ENCODE measurements at places on chromosomes 12 and 14. TPM values are rescaled to one million over a fixed set of nuclear protein-coding genes. Genes with fewer than 3 reads are reported as not detected.
A peak's percentile ranks its signal among the peaks of the same experiment; 100 is the strongest.

DNA sequence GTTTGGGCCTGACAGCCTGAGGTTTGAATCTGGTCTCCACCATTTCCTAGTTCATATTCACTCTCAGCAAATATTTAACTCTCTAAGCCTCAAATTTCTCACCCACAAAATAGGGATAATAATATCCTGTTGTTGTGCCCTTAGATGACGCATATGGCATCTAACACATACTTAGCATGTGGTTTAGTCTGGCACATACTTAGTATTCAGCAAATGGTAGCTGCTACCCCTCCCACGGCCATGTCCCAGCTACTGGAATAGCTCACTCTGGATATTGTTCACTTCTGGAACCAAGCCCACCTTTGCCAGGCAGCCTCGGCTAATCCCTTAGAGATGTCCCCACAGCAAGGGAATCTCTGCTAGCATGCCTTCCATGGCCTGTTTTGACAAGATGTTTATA is 53.3 kb downstream of the BICD1 start:
- no peaks in the 10 kb centered on the region for H3K27me3 ChIP-seq
- no peaks in the 10 kb centered on the region for H3K4me1 ChIP-seq
- H3K27ac ChIP-seq = no peak overlapping the region
- no peak for DNase-seq
- H3K4me3 ChIP-seq = no peak overlapping the region

GRCh38 chr14:64080452-64080851 is 213.7 kb downstream of the ESR2 start:
- no peaks in the 10 kb centered on the region for H3K36me3 ChIP-seq
- no peak overlapping the region for H3K27ac ChIP-seq
- no peaks in the 10 kb centered on the region for H3K27me3 ChIP-seq
- H3K4me3 ChIP-seq = no peak overlapping the region
- no peak for DNase-seq

DNA sequence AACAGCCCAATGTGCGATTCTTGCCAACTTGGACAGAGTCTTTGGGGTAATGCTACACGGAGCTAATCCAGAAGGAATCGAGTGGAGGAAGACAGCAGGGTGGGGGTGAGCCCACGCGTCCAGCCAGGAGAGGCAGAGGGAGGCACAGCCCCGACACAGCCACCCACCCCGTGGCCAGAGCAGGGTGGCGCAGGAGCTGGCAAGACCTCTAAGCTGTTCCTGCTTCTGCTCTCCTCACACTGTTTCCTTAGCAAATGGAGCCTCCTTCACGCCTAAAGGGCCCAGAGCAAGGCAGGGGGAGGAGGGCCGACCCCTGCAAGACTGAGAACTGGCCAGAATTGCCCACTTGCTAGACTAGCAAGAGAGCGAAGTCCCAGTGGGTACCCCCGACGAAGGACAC is 91.5 kb downstream of the FBXL14 start:
- no peaks in the 10 kb centered on the region for H3K36me3 ChIP-seq
- H3K4me1 ChIP-seq = peaks cover 4% of the 10 kb centered on the region
- H3K27me3 ChIP-seq = peaks cover 7% of the 10 kb centered on the region
- H3K4me3 ChIP-seq = no peak overlapping the region
- H3K27ac ChIP-seq = no peak overlapping the region
- DNase-seq = no peak

- H3K36me3 ChIP-seq = no peaks in the 10 kb centered on the region
- DNase-seq = no peak
- peak overlapping the region; percentile 95 for H3K27ac ChIP-seq
Observed at GRCh38 chr12:19128485-19128884, 1.0 kb upstream of the PLEKHA5 start.

Gene TNFAIP2
- total RNA-seq = 63.2 TPM

Gene ESPL1
- total RNA-seq = 3.1 TPM

DNA sequence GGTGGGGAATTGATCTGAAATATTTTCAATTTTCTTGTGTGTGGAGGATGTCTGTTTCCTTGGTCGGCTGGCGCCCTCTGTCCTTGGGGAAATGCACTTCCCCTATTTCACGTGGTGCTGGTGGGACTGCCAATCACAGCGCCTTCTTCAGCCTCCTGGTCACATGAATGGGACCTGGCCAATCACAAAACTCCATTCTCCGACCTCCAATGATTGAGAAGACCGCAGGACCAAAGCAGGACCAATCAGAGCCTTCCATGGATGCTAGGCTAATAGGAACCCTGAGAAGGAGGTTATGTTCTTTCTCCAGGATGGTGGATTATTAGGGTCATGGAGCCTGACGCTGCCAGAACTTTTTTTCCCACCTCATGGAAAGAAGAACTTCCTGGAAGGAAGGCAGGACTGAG is 188.7 kb downstream of the TTC8 start:
- H3K27ac ChIP-seq = no peak overlapping the region
- DNase-seq = no peak
- no peaks in the 10 kb centered on the region for H3K4me1 ChIP-seq
- H3K27me3 ChIP-seq = no peaks in the 10 kb centered on the region
- H3K36me3 ChIP-seq = no peaks in the 10 kb centered on the region
- H3K4me3 ChIP-seq = no peak overlapping the region

Gene ACAD10
- 38.8 TPM for total RNA-seq

- H3K4me1 ChIP-seq = no peaks in the 10 kb centered on the region
- no peak overlapping the region for H3K27ac ChIP-seq
- no peak overlapping the region for H3K4me3 ChIP-seq
- H3K27me3 ChIP-seq = no peaks in the 10 kb centered on the region
- DNase-seq = no peak
Observed at GRCh38 chr12:27911397-27911796, 61.1 kb downstream of the PTHLH start.

Gene NTF3
- total RNA-seq = 0.79 TPM

Gene ISCU
- total RNA-seq = 630 TPM

DNA sequence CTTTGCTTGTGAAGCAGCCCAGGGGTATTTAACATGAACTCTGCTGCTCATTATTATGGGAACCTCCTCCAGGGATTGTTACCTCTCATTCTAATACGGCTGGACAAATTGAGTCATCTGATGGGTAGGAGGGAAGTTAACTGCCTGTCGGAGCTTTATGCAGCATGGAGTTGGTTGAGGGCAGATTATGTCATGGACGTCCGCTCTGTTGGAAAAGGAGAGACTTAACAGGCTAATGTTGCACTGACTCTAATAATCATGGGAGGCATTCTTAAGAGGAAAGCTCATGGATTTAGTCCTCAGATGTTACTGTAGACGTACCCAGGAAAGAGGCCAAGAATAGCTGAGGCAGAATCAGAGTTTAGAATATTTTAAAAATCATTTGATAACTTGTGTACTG is 9.9 kb downstream of the POP5 start:
- H3K27ac ChIP-seq = no peak overlapping the region
- H3K36me3 ChIP-seq = peaks cover 93% of the 10 kb centered on the region
- no peak for DNase-seq
- H3K4me3 ChIP-seq = no peak overlapping the region

DNA sequence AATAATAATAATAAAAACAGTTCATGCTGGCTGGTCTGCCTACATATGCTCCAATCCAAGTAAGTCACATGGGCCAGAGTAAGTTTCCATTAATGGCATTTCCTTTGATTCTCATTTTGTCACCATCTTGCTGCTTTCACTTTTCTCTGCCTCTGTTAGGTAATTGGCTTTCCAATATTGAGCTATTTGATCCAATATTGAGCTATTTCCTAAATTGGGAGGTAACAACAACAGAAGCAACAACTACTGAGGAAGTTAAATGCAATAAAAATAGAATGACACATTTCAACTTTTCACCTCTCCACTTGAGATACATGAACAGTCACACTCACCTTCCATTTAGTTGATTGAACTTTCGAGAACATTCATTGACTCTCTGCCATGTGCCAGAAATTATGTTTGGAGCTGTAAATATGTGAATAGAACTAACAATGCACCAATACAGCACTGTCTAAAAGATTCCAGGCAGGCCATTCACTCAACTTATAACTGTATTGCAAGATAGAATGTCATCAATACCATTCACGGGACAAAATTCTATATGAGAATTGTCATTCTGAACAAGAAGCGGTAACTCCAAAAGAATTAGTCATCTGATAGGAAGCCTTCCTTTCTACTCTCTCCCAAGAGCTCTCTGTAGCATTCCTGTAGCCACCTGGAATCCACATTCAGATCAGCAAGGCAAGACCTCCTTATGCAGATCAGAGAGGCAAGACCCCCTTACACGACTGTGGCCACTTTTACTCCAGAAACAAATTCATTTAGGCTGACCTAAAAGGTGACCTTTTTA is 136.4 kb downstream of the PHLDA1 start:
- no peaks in the 10 kb centered on the region for H3K27me3 ChIP-seq
- H3K27ac ChIP-seq = no peak overlapping the region
- DNase-seq = no peak

GRCh38 chr12:19707948-19708409 is 268.7 kb downstream of the AEBP2 start:
- no peak overlapping the region for H3K27ac ChIP-seq
- no peak for DNase-seq
- no peaks in the 10 kb centered on the region for H3K4me1 ChIP-seq
- H3K27me3 ChIP-seq = no peaks in the 10 kb centered on the region

- DNase-seq = no peak
- no peaks in the 10 kb centered on the region for H3K27me3 ChIP-seq
- no peak overlapping the region for H3K4me3 ChIP-seq
- H3K36me3 ChIP-seq = peaks cover 61% of the 10 kb centered on the region
- no peaks in the 10 kb centered on the region for H3K4me1 ChIP-seq
Observed at GRCh38 chr12:66251049-66251448, 51.2 kb upstream of the HELB start.

Gene TAS2R42
- not detected for total RNA-seq

Gene CCDC175
- total RNA-seq = not detected

Gene ACOT4
- total RNA-seq = 1.3 TPM

Gene CCDC38
- not detected for total RNA-seq

Gene RNASE1
- total RNA-seq = 436 TPM

DNA sequence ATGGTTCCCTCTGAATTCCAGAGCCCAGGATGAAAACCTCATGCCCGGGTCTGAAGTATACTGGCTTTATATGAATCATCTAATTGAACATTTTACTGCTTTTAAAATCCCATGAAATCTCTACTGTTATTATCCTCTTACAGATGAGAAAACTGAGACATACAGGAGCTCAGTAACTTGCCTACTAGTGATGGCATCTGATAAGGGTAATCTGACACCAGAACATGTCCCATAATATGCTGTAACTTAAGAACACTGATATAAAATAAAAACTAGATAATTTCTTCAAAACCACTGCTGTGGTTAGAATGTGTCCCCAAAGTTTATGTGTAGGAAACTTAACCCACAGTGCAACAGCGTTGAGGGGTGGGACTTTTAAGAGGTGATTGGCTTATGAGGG is 219.6 kb upstream of the TMTC1 start:
- H3K27ac ChIP-seq = no peak overlapping the region
- no peak for DNase-seq
- no peak overlapping the region for H3K4me3 ChIP-seq
- H3K4me1 ChIP-seq = no peaks in the 10 kb centered on the region

DNA sequence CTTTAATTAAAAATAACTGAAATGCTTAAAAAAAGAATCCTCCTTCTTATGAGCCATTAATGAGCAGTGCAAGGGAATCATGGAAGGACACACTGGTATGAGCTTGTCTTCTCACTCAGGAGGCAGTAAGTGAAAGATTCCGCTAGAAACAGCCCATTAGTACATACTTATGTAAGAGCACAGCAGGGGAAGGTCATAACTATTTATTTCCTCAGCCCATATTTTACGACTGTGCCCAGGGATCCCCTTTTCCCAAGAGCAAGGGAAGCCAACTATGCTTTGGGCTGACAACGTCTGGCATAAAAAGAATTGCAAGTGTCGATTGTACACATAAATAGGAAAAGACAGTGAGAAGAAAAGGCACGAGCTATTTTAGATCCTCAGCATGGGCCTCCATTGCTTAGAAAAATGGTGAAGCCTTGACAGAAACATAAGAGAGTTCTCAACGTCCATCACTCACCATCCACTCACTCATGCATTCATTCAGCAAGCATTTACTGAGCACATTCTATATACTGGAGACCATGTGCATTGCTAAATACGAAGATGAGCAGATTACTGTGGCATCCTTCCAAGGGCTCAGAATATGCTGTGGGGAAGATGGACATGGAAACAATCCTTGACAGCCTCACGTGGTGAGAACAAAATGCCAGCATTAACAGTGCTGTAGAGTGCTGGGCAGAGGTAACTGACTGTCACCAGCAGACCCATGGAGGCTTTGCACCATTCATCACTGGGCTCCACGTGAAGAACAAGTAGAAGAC is 152.7 kb downstream of the NTF3 start:
- no peaks in the 10 kb centered on the region for H3K36me3 ChIP-seq
- H3K27me3 ChIP-seq = no peaks in the 10 kb centered on the region
- peaks cover 63% of the 10 kb centered on the region for H3K4me1 ChIP-seq
- DNase-seq = no peak

GRCh38 chr14:36619131-36619530 is 36.7 kb upstream of the NKX2-8 start:
- H3K4me3 ChIP-seq = no peak overlapping the region
- peaks cover 4% of the 10 kb centered on the region for H3K27me3 ChIP-seq
- no peaks in the 10 kb centered on the region for H3K36me3 ChIP-seq

Gene ALG10B
- total RNA-seq = 5.1 TPM

DNA sequence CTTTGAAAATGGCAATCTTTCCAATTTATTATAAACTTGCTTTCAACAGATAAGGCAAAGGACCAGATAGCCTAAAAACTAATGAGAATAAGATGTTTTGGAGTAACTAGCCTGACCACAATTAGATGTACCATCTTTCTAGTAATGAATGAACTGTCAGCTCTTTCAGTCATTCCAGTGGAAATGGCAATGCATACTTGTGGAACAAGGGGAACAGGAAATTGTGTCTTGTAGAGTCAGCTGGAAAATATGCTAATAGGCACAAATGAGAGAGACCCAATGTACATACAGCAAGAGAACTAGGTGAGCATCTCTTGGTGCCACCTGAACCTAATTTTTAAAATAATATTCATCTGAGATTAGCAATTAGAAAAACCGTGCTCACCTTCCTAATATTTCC is 76.1 kb upstream of the GPHB5 start:
- H3K4me1 ChIP-seq = no peaks in the 10 kb centered on the region
- H3K27ac ChIP-seq = no peak overlapping the region
- H3K27me3 ChIP-seq = no peaks in the 10 kb centered on the region

Gene NUMB
- total RNA-seq = 30.7 TPM

Gene RERG
- 4.8 TPM for total RNA-seq

GRCh38 chr14:91227183-91227628 is 17.3 kb downstream of the GPR68 start:
- H3K36me3 ChIP-seq = peaks cover 7% of the 10 kb centered on the region
- no peak for DNase-seq
- no peaks in the 10 kb centered on the region for H3K27me3 ChIP-seq
- no peak overlapping the region for H3K4me3 ChIP-seq
- H3K27ac ChIP-seq = no peak overlapping the region

- no peak overlapping the region for H3K4me3 ChIP-seq
- H3K36me3 ChIP-seq = no peaks in the 10 kb centered on the region
- peaks cover 70% of the 10 kb centered on the region for H3K4me1 ChIP-seq
- H3K27ac ChIP-seq = no peak overlapping the region
Observed at GRCh38 chr12:124524231-124524925, 43.0 kb downstream of the NCOR2 start.

Gene MDGA2
- not detected for total RNA-seq
